A549 treated with Hydrocortisone at 1 μM for 4 hours (cell line): ENCODE measurements at places on chromosomes 11 and 22. TPM values are rescaled to one million over a fixed set of nuclear protein-coding genes. Genes with fewer than 3 reads are reported as not detected.

The CRYBB3 gene
- total RNA-seq = not detected in 5 replicates

The MMP11 gene
- 0.23 to 0.46 TPM (median 0.37 TPM) in 5 replicates for total RNA-seq

The SYCE3 gene
- 0.25 to 0.52 TPM (median 0.48 TPM) in 3 of 5 replicates, not detected in the others for total RNA-seq

The THY1 gene
- 11.4 to 19.8 TPM (median 13.2 TPM) in 5 replicates for total RNA-seq

The MAPK11 gene
- 5.9 to 7.3 TPM (median 6.9 TPM) in 5 replicates for total RNA-seq
